ENCODE measurements at places on chromosomes 4 and X.

DNA sequence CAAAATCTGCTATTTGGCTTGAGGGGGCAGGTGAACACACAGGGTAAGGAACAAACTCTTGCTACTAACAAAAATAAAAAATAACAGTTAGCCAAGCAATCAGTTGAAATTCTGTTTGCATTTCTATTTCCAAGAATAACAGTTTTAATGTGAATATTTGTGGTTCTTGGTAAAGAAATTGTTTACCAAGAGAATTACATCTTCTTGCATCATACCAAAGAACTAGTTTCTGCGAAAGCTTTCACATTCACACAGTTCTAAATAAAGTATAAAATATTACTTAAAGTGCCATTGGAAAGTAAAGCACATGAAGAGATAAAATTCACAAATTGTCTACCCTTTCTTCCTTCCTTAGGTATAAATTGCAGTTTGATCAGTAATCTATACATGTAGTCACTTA, 54.4 kb downstream of the KLHL4 start:
- DNase-seq: no peak

DNA sequence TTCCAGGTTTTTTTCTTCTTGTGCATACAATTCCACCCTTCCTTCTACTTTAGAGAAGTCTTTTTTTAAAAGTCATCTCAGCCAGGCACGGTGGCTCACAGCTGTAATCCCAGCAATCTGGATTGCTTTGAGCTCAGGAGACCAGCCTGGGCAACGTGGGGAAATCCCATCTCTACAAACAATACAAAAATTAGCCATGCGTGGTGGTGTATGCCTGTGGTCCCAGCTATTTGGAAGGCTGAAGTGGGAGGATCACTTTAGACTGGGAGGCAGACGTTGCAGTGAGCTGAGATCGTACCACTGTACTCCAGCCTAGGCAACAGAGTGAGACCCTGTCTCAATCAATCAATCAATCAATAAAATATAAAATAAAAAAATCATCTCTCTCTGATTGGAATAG, 14.8 kb downstream of the ELOVL6 start:
- no peak for DNase-seq

- no peak for DNase-seq
Measured at GRCh38 chr4:25756503-25756902, 100.9 kb downstream of the SLC34A2 start.

DNA sequence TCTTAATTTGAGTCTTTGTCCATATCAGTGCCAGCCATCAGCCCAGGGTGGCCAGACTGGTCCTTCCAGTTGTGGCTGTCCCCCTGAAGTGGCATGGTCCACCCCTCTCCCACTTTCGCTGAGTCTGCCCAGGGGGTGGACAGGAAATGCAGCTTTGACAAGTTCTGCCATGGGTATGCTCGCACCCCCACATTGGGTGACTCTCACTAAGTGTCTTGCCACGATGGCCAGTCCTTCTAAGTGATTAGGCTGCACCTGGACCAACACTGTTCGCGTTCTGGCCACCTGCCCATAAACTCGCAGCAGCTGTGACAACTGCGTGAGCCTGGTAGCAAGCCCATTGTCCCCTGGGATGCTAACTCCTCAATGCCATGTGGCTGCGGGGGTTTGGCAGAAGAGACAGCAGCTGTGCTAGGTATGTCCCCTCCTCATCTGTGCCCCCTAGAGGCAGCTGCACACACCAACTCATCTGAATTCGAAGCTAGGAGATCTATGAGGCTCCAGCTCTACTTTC, 10.0 kb upstream of the LNX1 start:
- no peak for DNase-seq

GRCh38 chrX:106726485-106727437, at the start of gene RNF128:
Gene RNF128, plus strand, starts transcription at chrX:106726701. Its CDS starts 213 bp downstream, at chrX:106726914.
- no peak for DNase-seq

DNA sequence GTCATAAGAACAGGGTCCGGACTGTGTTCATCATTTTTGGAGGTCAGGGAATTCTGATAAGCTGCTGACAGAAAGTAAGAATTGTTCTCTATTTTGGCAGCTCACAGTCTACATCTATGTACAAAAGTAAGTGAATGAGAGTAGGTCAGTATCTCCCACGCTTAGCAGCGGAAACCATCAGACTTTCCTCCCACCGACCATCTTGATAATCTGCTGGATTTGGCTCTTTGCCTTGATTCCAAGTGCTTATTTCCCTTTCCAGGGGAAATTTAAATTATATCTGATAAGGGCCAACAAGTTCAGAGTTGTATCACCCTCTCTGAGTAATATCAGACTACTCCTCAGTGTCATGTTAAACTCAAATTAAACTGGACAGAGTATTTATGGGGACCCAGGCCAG, 118.0 kb downstream of the CAMK2D start:
- DNase-seq: no peak

GRCh38 chrX:154486396-154487207, at the start of gene UBL4A:
Gene UBL4A, minus strand, starts transcription at chrX:154486615. Its CDS starts 31 bp downstream, at chrX:154486584.
- DNase-seq: peak; percentile 36

DNA sequence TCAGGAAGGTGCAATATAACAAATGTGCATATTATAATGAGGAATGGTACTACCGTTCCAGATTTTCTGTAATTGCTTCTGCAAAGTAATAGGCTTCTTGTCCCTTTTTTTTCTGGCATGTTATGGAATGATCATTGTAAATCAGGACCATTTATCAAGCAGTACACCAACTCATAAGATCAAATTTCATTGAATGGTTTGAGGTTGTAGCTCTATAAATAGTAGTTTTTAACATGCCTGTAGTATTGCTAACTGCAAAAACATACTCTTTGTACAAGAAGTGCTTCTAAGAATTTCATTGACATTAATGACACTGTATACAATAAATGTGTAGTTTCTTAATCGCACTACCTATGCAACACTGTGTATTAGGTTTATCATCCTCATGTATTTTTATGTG, 12.6 kb downstream of the IBSP start:
- no peak for DNase-seq

DNA sequence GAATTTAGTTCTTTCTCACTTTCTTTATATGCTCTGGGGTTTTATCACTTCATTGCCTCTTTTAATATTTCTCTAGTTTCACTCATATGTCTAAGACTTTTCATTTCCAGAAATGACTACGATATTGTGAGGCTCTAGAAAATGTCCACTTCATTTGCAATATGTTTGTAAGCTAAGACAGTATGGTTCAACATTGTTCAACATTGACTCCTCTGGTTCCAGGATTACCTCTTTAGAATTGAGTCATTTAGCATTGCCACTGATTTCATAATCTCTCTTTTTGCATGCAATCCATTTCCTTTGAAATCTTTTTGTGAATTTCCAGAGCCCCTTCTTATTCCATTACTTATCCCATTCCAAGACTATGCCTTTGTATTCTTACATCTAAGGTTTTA, 32.3 kb downstream of the BBS12 start:
- no peak for DNase-seq

GRCh38 chr4:167100120-167100519, 134.2 kb downstream of the SPOCK3 start:
- DNase-seq: no peak

DNA sequence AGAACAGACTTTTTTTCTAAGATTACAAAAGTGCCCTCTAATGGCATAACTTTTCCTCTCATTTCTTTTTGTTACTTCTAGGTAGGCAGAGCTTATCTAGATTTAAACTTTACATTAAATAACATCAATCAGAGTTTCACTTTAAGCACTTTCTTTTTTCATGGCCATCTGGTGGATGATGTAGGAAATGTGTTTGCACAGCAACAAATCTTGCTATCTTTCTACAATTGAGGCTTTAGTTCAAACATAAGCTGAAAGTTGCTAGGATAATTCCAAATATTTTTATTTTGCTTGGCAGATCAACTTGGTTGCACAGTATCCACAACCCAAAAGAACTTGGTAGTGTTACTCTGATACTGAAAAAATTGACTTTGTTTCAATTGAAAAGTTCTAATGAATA, 22.0 kb downstream of the NDNF start:
- DNase-seq: no peak

DNA sequence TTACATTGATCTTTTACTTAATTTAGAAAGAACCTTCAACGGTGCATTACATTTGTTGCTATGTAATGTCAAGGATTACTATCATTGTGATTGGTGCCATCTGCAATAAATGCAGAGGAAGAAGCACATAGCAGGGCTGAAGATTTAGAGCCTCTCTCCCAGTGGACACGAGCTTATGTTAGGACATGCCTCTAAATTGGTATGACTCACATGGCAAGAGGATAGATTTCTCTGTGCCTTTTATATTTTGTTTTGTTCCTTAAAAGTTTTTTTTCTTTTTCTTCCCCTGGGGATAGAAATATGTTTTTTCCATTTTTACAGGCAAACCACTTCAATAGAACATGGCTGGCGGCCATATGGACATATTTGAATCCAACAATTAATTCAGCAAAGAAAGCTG, 205.0 kb upstream of the HAND2 start:
- DNase-seq: no peak

DNA sequence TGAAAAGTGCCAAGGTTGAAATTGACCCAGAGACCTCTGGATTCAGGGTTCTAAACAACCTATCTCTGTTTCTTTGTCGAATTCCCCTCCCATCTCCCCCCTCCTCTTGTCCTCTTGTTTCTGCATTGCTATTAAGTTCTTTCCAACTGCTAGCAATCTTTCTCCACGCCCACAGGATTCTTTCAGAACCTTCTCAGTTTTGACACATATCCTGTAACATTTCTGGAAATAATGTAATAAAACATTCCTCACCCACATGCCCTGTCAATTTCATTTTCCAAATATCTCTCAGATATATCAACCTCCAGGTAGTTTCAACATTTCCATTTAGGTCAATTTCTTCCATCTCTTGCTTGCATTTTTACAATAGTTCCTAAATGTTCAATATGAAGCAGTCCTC, 1105.9 kb downstream of the ARAP2 start:
- DNase-seq: no peak

DNA sequence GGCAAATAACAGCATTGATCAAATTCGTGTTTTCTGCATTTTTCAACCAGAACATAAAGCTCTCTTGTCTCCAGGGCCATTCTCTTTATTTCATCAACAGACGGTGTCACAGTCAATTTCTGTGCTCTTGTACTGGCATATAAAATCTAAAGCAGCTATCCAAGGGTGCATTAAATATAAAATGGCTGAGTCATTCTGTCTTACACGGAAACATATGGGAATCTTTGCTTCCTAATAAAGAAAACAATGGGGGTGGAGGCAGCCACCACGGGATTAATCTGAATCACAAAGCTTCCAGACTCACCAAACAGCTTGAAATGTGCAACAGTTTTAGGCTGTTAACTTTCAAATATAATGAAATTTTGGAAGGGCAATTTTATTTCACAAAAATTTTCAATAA, 132.6 kb downstream of the IL15 start:
- no peak for DNase-seq

- no peak for DNase-seq
Measured at GRCh38 chrX:110665223-110666002, 130.2 kb downstream of the CHRDL1 start.

- DNase-seq: no peak
Measured at GRCh38 chr4:142104041-142104440, 467.7 kb downstream of the IL15 start.

DNA sequence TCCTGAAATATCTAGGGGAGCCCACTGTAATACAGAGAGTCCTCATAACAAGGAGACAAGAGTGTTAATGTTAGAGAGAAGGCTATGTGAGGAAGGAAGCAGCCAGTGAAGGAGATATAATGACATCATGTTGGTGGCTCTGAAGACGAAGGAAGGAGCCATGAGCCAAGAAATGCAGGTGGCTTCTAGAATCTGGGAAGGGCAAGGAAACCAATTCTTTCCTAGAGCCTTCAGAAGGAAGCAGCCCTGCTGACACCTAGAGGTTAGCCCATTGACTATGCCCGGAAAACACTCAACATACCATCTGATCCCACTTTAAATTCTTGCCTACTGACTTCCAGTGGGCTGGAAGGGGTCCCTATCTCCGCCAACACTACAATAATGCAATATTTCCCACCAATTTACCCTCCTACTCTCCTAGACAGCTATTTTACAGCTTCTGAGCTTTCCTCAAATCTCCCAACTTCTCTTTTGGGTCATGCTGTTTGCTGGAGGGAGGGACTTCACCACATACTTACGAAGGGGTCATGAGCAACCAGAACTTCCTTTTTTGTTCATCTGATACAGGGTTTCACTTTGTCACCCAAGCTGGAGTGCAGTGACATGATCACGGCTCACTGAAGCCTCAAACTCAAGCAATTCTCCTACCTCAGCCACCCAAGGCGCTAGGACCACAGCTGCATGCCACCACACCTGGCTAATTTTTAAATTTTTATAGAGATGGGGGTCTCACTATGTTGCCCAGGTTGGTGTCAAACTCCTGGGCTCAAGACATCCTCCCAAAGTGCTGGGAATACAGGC, 25.2 kb upstream of the G3BP2 start:
- peak; percentile 46 for DNase-seq

GRCh38 chr4:141329174-141329569, 108.5 kb downstream of the ZNF330 start:
- DNase-seq: no peak

GRCh38 chr4:41359422-41359775, 102.7 kb downstream of the UCHL1 start:
- DNase-seq: no peak

DNA sequence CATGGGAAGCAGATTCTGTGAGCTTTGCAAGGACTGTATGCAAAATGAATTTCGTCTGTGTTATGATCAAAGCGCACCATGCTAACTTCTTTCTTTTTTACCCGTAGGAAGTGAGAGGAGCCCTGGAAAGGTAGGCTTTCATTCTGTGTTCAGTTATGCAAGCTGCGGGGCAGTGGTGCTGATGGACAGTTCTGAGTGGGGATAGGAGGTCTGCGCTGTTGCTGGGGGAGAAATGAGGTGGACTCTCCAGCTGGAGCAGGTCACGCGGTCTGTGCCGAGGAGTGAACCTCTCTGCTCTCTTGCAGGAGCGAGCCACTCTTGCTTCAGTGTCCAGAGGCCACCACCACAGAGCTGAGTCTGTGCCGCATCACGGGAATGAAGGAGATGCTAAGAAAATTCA, 4.5 kb downstream of the TRIML1 start:
- DNase-seq: no peak

- DNase-seq: no peak
Measured at GRCh38 chr4:39357002-39357401, 9.2 kb downstream of the RFC1 start.

DNA sequence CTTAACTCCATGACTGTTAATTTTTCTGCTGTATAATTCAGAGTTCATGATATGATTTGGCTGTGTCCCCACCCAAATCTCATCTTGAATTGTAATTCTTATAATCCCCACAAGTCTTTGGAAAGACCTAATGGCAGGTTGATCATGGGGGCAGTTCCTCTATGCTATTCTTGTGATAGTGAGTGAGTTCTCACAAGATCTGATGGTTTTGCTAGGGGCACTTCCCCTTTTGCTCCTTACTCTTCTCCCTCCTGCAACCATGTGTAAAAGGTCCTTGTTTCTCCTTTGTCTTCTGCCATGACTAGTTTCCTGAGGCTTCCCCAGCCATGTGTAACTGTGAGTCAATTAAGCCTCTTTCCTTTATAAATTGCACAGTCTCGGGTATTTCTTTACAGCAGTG, 1751.9 kb downstream of the ARAP2 start:
- no peak for DNase-seq

Data from T-helper 1 cell (primary cell).